Activated CD8-positive, alpha-beta memory T cell treated with anti-CD3 and anti-CD28 coated beads for 1 hour (primary cell): ENCODE measurements at places on chromosomes 5 and 9.

DNA sequence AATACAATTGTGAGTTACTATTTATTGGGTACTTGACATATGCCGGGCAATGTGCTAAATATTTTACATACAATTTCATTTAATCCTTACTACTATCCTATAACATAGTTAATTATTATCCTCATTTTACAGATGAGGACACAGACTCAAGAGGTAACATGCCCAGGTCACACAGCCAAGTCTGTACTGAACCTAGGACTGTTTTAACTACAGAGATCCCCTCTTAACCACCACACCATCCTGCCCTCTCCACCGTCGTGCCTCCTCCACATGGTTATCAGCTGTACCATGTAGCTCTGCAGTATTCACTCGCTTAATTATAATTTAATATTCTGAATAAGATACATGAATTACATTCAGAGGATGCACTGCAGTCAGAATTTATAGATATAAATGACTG lies 5.3 kb downstream of the RAB14 start:
- no peak for DNase-seq

DNA sequence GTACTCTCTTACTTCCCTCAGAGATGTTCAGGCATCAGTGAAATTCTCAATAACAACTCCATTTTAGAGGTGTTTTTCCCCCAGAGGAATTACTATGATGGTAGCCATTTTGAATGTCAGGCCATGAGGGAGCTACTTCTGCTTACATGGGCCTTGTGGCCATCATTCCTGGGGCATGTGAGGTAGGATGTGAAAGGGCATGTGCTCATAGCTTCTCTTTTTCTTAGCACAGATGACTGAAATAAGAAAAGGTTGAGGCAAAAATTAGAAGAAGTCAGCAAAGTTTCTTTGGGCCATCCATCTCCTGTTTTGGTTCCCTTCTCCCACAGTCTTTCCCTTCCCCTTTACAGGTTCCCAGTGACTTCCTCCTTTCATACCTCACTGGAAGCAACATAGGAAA lies 68.8 kb downstream of the FEM1C start:
- DNase-seq = no peak

- no peak for DNase-seq
Observed at GRCh38 chr5:73946919-73947602, 321.1 kb downstream of the ARHGEF28 start.

- DNase-seq = no peak
Observed at GRCh38 chr5:135396459-135397055, 2.5 kb downstream of the MACROH2A1 start.

DNA sequence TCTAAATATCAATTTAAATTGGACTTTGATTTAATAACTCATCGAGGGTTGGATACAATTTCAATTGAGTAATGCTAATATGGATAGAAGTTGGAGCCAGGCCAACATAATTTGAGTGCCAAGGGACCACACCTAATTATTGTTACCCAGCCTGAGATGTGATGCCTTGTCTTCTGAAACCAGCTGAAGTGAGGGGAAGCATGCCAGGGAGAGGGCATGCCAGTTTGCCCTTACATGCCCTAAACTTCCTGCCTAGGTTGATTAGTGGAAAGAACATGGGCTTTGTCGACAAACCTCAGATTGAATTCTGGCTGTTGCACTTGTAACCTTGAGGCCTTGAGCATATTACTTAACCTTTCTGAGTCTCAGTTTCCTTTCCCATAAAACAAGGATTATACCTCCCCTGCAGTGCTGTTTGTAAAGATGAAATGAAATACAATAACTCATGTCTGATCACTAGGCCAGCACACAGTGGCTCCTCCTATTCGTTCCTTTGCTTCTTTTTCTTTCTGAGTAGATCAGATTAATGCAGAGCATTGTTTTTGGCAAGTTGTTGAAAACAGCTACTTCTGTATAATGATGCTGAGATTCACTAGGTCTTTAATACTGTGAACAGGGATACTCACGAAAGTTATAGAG lies 412.8 kb downstream of the TLE4 start:
- DNase-seq = no peak

DNA sequence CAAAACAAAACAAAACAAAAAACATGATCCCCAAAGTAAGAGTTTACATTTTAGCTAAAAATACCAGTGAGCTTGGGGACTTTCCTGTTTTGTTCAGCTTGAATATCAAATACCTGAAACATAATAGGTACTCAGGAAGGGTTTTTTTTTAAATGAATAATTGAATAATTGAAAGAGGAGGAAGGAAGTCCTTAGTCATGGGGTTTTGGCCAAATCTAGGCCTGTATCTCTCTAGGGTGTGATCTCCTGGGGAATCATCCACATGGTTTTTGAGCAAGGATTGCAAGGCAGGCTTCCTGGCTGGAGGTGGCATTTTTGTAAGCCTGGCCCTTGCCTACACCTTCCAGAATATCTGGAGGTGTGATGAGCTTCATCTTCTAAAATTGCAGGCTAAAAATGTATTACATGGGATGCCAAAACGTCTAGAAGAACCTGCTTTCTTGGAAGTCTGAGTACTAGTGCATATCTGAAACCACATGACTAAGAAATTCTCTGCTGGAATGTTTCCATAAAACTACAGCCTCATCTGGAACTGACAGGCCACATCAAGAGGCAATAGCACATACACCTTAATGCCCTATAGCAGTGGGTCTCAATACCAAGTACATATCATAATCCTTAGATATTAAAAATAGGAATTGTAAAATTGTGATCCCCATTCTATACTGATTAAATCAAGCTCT lies 10.4 kb downstream of the C9 start:
- no peak for DNase-seq

- DNase-seq = no peak
Observed at GRCh38 chr5:31993165-31993961, 180.8 kb downstream of the GOLPH3 start.

DNA sequence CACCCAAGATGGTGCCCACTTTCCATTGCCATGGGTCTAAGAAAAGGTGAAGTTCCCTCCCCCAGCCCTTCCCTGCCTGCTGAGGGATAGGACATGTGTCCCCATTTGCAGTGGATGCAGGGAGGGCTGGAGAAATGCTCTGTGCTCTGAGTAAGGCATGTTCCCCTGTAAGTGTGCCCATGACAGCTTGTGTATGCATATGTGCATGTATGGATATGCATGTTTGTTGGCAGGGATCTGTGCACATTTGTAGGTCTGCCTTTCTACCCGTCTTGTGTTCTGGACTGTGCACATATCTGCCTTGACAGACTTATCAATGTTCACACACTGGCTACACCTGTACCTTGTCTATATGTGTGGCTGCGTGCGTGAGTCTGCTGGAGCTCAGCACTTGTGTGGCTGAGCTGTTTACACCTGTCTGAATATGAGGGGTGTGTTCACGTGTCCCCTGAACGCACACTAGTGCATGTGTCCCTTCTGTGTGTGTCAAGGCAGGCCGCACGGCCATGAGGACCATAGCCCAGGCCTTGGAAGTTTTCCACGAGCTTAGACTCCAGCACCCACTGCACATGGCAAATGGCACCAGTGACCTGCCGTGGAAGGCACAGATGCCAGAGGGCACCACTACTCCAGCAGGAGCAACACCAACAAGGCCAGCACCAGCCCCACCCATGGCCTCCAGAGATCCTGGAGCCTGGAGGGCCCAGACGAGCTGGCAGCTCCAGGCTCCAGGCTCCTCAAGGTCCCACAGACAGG lies 27.4 kb upstream of the TTLL11 start:
- no peak for DNase-seq

GRCh38 chr5:23367874-23368273 lies 139.5 kb upstream of the PRDM9 start:
- DNase-seq = no peak

GRCh38 chr5:16826379-16827125 lies 109.5 kb downstream of the MYO10 start:
- DNase-seq = no peak

GRCh38 chr5:95178046-95178651 lies 106.7 kb downstream of the MCTP1 start:
- DNase-seq = no peak

DNA sequence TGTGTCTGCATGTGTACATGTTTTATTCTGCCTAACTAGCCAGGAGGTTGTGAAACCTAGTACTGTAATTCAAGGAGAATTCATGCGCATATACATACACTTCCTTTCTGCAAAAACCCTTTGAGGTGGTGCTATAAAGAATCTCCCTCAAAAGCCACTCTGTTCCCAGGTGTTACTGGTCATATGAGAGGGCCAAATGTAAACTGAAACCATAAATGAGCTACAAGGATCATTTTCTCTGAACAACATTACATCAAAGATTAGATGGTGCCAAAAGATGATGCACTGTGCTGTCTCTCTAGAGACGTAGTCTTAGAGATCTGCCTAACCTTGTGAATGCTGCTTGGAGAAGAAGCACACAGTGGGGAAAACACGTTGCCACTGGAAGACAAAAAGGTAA lies 15.7 kb downstream of the NREP start:
- no peak for DNase-seq

GRCh38 chr5:122445070-122445469 lies 133.0 kb downstream of the SNCAIP start:
- DNase-seq = no peak

GRCh38 chr5:43461066-43461465 lies 22.6 kb downstream of the TMEM267 start:
- no peak for DNase-seq

DNA sequence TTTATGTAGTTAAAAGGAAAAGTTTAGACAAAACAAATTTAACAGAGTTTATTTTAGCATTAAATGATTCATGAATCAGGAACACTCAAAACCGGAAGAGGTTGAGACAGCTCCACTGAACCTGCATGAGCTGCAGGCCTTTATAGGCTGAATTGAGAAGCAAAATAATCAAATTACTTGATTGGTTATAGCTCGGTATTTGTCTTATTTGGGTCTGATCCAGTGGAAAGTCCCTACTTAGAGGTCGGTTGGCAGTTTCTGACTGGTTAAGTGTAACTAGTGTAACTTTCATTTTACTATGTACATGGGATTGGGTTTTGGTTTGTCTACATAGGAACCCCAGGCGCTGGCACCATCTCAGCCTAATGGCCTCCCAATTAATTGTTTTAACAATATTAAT lies 74.1 kb upstream of the PIK3R1 start:
- DNase-seq = no peak

DNA sequence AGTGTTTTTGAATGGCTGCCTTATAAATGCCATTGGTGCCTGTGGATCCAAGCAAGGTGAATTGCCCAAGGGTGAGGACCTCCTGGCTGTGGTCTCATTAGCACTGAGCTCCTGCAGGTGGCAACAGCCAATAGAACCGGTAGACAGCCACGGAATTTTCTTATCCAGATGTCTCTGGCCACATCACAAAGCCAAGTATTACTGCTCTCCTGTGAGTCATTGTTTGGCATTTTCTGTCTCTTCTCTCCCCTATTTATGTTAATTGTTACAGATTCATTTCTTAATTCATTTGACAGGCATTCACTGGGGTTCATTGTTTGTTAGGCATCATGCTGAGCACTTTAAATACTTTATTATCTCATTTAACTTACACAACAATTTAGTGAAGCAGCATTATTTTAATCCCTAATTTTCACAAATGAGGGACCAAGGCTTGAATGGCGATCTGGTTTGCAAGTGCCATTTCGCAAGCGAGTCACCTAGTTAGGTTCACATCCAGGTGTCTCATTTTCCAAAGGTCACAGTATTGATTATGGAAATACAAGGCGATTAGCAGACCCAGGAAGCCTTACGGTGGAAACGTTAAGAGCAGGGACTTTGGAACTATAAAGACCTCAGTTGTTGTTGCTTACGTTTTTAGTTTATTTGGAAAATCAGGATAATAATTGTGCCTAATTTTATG lies 58.2 kb upstream of the DPYSL3 start:
- DNase-seq = no peak

DNA sequence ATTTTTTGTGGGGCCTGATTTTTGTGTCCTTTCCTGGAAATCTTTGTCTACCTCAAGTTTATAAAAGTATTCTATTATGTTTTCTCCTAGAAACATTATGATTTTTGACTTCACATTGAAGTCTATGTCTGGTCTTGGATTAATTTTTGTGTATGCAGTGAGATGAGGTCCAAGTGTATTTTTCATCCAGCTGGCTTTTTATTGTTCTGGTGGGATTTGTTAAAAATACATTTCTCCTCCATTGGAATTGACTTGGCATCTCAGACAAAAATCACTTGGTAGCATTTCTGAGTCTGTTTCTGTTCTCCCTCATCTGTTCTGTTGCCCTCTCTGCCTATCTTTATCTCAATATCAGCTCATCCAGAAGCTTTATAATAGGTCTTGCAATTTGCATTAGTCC lies 109.0 kb downstream of the IRX1 start:
- no peak for DNase-seq

- no peak for DNase-seq
Observed at GRCh38 chr9:119298076-119298853, 71.0 kb downstream of the BRINP1 start.

DNA sequence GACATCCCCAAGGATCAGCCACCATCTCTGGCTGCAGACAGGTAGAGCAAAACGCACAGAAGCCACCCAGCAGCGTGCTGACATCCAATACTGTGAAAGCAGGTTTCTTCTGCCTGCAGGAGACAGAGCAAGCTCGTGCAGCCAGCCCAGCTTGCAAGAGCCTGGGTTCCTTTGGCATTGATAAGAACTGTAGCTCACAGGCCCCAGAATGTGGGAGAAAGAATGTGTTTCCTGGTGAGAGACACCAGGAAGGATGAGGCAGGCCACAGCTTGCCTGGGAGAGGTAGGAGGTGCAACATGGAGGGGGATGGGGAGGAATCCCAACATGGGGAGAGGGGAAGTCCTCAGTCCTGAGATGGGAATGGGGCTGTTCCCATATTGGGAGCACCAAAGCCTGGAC lies 34.0 kb upstream of the ARAP3 start:
- no peak for DNase-seq

- no peak for DNase-seq
Observed at GRCh38 chr9:8366161-8366926, 566.8 kb upstream of the DMAC1 start.

DNA sequence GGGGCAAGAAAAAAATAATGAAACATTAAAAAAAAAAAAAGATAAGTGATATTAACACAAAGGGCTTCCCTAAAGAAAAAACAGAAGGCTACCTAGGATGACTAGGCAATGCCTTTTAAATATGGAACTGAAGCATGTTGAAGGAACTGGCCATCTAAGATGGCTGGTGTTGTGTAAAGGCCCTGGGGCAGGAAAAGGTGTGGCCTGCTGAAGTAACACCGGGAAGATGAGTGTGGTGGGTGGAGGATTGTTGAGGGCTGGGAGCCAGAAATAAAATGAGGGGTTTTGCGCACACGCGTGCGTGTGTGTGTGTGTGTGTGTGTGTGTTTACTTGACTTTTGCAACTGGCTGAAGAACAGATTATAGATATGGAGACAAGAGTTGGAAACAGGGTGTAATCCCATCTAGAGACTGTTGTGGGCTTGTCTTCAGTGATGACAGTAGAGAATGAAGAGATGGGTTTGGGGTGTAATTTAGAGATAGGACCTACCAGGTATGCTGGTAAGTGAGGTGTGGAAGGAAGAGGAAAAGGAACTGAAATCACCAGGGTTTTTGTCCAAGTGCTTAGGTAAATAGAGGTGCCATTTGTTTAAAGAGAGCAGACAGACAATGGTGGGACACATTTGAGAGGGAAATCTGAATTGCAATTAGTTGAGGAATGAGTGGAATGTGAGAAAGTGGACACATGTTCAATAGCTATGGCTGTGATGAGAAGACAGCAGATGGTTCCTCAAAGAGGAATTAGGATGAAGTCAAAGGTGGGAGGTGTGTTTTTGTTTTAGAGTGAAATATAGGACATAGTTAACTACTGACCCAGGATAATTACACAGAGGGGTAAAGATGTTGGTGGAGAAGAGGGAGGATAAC lies 33.9 kb downstream of the RAD23B start:
- no peak for DNase-seq
